ENCODE measurements at places on chromosomes 7 and 10. TPM values are rescaled to one million over a fixed set of nuclear protein-coding genes. Genes with fewer than 3 reads are reported as not detected.

The MBL2 gene
- total RNA-seq, result not detected

- no peak for DNase-seq
Measured at GRCh38 chr10:86729677-86730076, 26.7 kb upstream of the BMPR1A start.

DNA sequence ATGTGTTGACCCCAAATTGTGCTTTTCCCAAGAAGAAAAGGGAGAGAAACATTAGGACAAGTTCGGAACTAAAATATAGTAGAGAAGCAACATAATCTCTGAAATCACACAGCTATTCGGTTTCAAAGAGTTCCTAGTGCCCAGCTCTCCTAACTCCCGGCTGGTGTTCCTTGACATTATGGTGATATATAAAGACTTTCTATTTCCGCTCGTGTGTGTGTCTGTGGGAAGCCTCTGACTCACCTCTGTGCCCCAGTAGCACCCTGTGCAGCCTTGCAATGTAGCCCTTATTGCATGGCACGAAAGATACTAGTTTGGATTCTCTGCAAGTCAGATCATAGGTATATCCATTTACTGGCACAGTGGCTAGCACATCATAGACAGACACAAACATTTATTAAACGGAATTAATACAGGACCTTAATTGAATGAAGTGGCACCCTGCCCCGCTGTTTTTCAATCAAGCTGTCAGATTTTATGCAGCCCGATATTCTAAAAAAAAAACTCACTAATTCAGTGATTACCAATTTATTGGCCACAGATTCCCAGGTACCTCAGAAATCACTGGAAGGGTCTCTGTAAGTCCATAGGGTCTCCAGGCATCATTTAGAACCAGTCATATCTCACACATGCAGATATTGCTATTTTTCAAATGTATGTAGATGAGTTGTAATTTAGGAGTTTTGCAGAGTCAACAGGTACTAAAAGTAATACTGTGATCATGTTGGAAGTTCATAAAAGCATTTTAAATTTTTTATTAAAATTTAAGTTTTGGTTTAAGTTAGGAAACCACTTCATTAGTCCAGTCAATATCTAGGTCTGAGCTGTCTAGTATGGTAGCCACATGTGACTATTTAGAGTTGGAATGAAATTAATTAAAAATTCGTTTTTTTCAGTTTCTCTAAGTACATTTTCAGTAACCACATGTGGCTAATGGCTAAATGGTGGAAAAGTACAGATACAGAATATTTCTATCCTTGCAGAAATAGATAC, 43.3 kb downstream of the SFTPD start:
- no peak for DNase-seq

- DNase-seq, result no peak
Measured at GRCh38 chr7:111051832-111052231, 39.1 kb upstream of the LRRN3 start.

GRCh38 chr10:129464251-129464650, 2.8 kb upstream of the MGMT start:
- no peak for DNase-seq

- DNase-seq, result no peak
Measured at GRCh38 chr7:24786941-24787340, 29.7 kb upstream of the GSDME start.

GRCh38 chr10:15141136-15142054, 27.1 kb downstream of the NMT2 start:
- no peak for DNase-seq

DNA sequence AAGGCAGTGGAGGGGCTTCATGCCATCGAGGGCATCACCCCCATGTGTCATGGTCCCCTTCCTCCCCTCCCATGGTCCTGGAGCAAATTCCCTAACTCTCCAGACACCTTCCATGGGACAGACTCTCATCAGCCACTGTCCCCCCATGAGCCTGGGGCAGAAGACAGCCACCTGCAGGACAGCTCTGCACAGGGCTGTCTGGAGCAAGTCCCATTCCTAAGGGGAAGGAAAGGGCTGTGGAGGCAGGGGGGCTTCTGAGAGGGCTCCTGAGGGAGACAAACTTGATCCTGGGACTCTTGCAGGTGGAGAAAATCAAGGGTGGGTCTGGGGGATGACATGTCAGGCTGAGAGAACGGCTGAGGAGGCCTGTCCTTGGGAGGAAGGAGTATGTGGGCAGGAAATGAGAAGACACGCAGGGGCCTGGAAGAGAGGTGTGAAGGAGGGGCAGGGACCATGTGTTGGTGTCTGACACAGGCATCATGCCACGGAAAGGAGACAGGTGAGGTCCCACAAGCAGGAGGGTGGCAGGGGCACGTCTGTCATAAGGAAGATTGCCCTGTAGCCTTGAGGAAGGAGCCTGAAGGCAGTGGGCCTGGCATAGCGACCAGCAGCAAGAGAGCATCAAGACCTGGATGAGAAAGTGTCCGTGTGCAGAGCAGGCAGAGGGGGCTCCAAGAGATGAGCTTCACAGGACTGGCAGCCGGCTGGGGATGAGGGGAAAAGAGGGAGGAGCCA, 14.4 kb upstream of the GDF10 start:
- no peak for DNase-seq

DNA sequence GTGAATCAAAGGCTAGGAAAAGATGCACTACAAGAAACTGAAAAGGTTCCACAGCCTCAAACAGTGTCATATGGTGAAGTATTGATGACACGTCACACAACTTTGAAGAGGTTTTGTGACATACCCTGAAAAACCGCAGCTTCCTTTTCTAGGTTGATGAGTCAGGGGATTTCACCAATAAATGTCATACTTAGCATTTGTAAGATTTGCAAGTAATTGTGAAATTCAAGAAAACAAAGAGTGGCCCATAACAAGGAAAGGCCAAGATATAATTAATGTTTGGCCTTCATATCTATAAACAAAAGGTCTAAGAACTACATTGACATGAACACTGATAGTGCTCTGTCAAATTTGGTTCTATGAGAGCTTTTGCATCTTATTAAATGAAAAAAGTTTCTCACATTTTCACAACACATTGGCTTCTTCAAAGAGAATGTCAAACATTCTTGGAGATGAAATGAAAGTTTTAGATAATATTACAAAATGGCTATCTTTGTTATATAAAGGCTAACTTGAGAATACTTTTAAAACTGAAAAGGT, 62.0 kb upstream of the NAMPT start:
- no peak for DNase-seq

DNA sequence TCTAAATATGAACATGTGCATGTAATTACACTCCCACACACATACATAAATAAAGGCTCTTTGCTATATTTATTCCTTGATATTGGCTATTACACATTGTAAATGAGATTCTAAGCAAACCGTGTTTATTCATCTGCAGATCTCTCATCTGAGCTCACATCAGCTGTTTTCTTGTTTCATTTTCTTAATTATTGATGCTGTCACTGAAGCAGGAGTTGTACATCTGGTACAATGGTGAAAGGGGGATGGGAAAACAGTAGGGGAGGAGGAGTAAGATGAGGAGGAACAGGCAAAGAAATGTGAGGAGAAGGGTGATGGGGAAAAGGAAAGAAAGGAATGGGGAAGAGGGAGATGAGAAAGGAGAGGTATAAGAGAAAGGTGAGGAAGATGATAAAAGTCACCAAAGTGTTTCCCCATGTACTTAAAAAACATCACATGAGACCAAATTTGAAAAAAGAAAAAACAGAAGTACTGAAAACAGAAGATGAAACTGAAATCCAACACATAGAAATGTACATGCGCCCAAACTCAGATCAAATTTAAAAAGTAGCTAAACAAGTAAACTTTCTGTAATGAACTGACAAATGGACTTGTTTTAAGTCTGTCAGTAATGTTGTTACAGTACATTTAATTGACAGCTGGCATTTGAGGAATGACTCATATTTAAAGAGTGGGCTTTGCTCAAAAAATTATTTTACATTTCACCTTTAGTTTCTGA, 472.2 kb downstream of the ARL4A start:
- no peak for DNase-seq

The OGDHL gene
- total RNA-seq, result 21.9 TPM

The CLCN1 gene
- total RNA-seq, result 0.13 TPM

The CTAGE15 gene
- total RNA-seq, result 1.7 TPM

- DNase-seq, result no peak
Measured at GRCh38 chr7:25429731-25430130, 201.4 kb upstream of the NPVF start.

The IDI2 gene
- not detected for total RNA-seq

The MYL7 gene
- 5.7 TPM for total RNA-seq

The TRPV5 gene
- total RNA-seq, result not detected

DNA sequence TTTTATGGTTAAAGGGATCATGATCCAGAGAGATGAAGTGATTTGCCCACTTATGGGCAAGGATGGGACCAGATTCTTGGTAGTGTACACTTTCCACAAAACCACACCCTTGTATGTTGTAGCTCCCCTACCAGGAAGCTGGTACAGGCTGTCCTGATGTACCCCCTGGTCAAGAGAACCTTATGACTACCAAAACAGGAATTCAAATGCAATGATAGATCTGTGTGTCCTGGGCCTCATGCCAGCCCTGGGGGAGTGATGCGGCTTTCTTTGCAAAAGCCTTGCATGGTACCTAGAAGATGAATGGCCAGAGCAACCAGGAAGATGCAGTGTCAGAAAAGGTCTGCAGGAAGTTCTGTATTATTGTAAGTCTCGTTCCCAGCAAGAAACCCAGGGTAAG, 94.9 kb upstream of the AGK start:
- no peak for DNase-seq

DNA sequence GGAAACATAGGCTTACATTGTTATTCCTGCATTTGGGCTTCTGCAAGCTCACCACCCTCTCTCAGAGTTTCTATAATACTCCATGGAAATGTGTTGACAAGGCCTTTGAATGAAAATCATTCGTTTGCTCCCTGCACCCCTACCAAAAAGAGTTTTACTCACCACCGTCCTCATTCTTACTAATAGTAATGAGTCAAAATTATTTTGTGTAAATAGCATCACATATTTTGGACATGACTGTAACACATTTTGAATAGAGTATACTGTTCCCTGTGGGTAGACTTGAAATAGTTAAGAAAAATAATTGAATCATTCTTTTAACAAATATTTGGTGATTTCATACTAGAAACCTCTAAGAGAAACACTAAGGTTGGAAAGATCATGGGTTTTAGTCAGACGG, 84.6 kb downstream of the AKAP9 start:
- DNase-seq, result no peak

Data from H9 (cell line).